HFFc6 (cell line): ENCODE measurements at places on chromosomes 6 and 20.
A peak's percentile ranks its signal among the peaks of the same experiment; 100 is the strongest.

- DNase-seq, result peak; percentile 54
These were observed 9.7 kb upstream of the NPEPL1 start for GRCh38 chr20:58682656-58683531.

DNA sequence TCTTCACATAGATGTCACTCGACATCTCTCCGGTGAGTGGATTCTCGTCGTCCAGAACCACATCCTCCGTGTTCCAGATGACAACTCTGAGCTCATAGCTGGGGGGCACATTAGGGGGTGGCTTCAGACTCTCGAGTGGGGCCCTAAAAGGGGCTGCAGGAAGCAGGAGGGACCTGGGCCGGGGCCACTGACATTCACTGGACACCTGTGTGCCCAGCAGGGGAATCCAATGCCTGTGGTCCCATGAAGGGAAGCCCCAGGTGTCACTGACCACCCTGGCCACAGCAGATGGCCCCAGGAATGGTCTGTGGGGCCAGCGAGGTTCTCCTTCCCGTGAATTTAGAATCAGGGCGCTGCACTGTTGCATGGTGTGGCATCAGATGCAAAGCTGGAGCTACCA, 18.7 kb downstream of the ERGIC3 start:
- DNase-seq, result no peak

- DNase-seq, result no peak
These were observed 73.5 kb upstream of the RNF217 start for GRCh38 chr6:124888581-124889371.

- DNase-seq, result peak; percentile 7
These were observed 33.3 kb downstream of the PTPRK start for GRCh38 chr6:128487055-128487454.

DNA sequence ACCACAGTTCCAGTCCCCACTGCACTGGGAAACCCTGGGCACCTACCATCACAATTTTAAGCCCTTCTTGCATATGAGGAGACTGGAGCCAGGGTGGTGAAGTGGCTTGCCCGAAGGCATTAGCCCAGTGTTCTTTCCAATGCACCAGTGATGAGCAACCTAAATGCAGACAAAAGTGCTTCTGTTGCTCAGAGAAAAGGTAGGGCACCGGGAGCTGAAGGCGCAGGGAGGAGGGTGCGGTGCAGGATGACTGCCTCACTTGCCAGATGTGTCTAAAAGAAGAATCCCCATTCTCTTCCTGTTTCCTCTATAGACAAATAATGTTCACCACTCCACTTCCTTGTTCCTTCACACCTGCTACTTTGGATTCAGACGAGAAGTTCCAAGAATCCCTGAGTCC, 86.5 kb downstream of the QRSL1 start:
- no peak for DNase-seq

DNA sequence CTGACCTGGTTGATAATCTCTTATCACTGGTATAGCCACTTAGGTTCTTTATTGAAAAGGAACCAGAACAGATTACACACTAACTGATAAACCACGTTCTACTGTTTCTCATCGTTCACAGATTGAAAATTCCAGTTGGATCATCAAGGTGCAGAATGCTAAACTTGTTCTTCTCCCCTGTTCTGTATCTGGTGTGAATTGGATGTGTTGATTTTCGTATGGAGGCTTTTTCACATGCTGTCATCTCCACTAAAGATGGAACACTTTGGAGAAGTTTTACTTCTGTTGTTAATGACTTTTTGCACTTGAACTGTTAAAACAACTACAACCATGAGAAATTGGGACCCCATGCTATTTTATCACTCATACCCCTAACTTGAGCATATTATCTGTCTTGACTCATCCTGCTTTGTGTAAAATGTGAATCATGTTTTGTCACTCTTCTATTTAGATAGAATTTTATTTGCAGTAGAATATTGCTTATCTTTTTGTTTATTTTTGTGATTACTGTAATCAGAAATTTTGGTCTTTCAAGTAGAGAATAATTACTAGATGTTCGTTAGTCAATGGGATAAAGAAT, 17.5 kb downstream of the VAPB start:
- DNase-seq, result no peak

DNA sequence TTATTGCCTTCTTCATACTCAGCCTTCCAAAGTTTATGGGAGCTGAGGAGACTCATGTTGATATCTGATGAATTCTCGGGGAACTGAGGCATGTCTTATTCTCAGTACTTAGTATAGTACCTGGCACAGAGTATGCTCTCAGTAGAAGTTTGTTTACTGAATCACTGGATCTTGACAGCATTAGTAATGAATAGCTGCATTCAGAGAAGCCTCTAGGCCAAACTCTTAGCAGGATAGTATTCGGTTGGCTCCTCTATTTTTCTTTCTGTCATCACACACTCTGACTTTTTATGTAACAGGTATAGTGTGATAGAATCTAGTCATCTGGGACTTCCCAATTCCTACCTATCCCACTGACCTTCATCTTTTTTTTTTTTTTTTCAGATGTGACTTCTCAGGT, 566.4 kb upstream of the MAN1A1 start:
- no peak for DNase-seq
